ENCODE measurements at places on chromosomes 11 and 22.
A peak's percentile ranks its signal among the peaks of the same experiment; 100 is the strongest.

GRCh38 chr11:64846998-64847666, 2.7 kb upstream of the CDC42BPG start:
- DNase-seq = peak; percentile 99

GRCh38 chr22:33300165-33300564, 242.0 kb upstream of the SYN3 start:
- DNase-seq = peak; percentile 38

DNA sequence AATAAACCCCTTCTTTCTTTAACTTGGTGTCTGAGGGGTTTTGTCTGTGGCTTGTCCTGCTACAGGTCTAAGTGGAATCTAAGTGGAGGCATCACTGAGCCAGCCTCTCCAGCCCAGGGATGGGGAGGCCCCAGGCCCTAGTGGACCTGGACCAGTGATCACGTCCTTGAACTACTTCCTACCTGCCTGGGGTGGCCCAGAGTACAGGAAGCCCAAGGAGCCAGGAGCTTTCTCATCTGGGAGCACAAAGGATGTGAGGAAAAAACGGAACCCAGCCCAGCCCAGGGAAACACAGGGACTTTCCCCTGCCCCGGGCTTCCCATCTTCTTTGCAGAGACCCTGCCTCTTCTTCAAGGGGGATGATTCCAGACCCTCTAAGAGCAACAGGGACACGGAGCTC, 3.5 kb upstream of the CD5 start:
- no peak for DNase-seq

DNA sequence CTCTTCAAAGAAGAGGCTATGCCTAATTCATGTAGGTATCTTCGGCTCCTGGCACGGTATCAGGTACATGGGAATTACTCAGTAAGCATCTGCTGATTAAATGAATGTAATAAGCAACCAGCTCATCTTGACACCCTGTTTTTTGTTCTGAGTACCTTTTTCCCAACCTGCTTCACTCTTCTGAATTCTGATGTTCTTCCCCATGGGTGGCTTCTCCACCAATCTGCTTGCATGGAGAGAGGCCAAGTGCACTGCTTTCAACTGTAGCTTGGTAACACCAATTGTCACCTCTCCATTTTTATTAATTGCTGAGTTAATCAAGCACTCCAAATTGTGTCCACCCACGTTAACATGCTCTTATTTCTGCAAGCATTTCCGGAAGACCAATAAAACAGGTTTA, 40.5 kb downstream of the LARGE1 start:
- no peak for DNase-seq

All from spleen (tissue), 13 donors.